ENCODE measurements at places on chromosomes 4 and X.

DNA sequence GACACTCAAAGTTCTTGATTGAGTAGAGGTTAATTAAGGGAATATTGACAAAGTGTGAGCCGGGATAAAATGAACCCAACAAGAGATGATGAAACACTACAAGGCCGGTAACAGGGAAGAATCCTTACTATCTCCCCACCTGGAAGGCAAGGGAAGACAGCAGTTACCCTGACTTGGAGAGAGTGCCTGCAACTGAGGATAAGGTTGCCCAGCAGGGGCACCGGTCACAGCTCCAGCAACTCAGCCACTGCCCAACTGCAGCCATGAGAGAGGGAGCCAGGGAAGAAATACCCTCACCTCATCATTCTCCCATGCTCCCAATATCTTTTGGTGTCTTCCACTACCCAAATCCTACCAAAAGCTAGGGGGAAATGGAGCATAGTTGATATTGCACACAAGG lies 212.7 kb downstream of the KCTD8 start:
- no peaks in the 10 kb centered on the region for H3K27me3 ChIP-seq
- H3K36me3 ChIP-seq, result no peaks in the 10 kb centered on the region
- DNase-seq, result no peak
- H3K4me3 ChIP-seq, result no peak overlapping the region
- H3K4me1 ChIP-seq, result no peaks in the 10 kb centered on the region

- no peak overlapping the region for H3K27ac ChIP-seq
- no peaks in the 10 kb centered on the region for H3K36me3 ChIP-seq
- no peak for DNase-seq
- no peak overlapping the region for H3K4me3 ChIP-seq
Observed at GRCh38 chr4:15255537-15255936, 172.3 kb upstream of the C1QTNF7 start.

DNA sequence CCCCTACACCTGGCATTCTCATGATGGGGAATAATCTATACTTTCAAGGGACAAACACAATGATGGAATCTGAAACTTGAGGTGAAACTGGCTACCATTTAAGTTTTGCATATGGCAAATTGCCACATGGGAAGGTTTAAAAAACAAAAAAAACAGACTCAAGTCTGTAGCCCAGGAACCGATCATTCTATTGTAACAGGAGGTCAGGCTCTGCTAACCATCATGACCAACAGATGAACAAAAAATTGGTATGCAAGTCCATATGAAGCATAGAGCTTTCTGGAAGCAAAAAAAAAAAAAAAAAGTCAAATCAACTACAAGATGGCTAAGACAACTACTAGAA lies 594.3 kb upstream of the DIPK2B start:
- H3K27me3 ChIP-seq, result no peaks in the 10 kb centered on the region
- no peaks in the 10 kb centered on the region for H3K36me3 ChIP-seq
- no peak overlapping the region for H3K4me3 ChIP-seq
- H3K4me1 ChIP-seq, result no peaks in the 10 kb centered on the region

DNA sequence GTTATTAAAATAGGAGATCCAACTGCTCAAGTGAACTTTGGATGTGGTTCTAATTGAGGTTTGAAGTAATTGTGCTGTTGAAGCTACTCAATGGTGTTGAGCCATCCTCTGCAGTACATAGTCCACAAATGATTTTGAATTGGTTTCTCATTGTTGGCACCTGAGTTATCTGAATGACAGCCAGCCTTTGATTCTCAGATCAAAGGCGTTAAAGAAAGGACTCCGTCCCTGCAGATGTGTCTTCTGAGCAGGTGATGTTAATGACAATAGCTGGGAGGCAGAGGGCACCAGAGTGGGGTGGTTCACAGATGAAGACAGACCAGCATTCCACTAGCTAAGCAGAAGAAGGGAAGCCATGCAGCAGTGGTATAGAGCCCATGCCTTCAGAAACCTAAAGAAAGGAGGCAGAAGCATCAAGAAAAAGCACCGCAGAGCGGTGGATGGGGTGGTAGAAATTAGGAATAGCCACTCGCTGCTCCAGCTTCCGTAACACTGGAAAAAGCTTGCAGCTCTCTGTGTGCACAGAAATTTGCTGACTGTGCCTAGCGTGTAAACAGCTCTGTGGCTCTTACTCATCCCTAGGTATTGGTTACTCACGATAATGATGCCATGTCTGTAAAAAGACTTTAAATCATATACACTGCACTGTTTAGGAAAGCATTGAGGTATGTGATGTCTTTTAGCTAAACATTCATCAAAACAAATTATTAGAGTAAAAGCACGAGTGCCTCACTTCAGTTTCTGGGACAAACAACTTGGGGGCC lies 79.2 kb upstream of the CLCN4 start:
- no peaks in the 10 kb centered on the region for H3K4me1 ChIP-seq
- no peak overlapping the region for H3K27ac ChIP-seq
- peak; percentile 51 for DNase-seq
- H3K36me3 ChIP-seq, result no peaks in the 10 kb centered on the region
- H3K4me3 ChIP-seq, result no peak overlapping the region

DNA sequence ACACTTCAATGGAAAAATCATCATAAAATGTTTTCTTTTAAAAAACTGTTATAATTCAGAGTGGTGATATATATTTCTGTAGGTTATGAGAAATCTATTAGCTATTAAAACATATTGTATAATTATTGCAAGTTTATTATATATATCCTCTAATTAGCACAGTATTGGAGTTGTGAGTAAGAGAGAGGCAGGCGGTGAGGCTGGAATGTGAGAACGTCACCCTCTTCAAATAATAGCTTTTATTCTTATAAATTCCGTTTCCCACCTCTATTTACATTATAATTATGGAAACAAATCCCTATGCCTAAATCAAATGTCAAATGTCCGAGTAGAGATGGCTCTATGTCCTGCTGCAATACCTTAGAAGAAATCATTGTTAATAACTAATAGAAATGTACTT lies 292.9 kb downstream of the ADGRL3 start:
- H3K27me3 ChIP-seq, result no peaks in the 10 kb centered on the region
- H3K4me1 ChIP-seq, result no peaks in the 10 kb centered on the region
- DNase-seq, result no peak
- H3K27ac ChIP-seq, result no peak overlapping the region
- H3K4me3 ChIP-seq, result no peak overlapping the region

DNA sequence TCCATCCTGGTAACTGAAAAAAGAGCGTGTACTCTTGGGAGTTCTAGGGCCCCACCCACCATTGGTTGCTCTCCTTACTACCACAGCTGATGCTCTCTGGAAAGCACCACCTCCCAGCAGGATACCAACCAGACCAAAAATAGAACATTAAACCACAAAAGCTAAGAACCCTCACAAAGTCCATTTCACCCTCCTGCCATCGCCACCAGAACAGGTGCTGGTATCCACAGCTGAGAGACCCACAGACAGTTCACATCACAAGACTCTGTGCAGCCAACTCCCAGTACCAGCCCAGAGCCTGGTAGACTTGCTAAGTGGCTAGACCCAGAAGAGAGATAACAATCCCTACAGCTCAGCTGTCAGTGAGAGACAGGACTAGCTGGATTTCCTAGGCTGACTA lies 240.6 kb downstream of the PABPC4L start:
- no peaks in the 10 kb centered on the region for H3K27me3 ChIP-seq
- no peaks in the 10 kb centered on the region for H3K36me3 ChIP-seq
- no peak overlapping the region for H3K4me3 ChIP-seq
- no peak for DNase-seq
- H3K4me1 ChIP-seq, result no peaks in the 10 kb centered on the region

- H3K27ac ChIP-seq, result no peak overlapping the region
- no peaks in the 10 kb centered on the region for H3K27me3 ChIP-seq
- no peaks in the 10 kb centered on the region for H3K4me1 ChIP-seq
- no peak for DNase-seq
- H3K4me3 ChIP-seq, result no peak overlapping the region
Observed at GRCh38 chr4:37471971-37472370, 214.2 kb downstream of the RELL1 start.
